CD8-positive, alpha-beta memory T cell (primary cell): ENCODE measurements at places on chromosomes 6 and 20. TPM values are rescaled to one million over a fixed set of nuclear protein-coding genes. Genes with fewer than 3 reads are reported as not detected.

The VSX1 gene
- total RNA-seq, result not detected

DNA sequence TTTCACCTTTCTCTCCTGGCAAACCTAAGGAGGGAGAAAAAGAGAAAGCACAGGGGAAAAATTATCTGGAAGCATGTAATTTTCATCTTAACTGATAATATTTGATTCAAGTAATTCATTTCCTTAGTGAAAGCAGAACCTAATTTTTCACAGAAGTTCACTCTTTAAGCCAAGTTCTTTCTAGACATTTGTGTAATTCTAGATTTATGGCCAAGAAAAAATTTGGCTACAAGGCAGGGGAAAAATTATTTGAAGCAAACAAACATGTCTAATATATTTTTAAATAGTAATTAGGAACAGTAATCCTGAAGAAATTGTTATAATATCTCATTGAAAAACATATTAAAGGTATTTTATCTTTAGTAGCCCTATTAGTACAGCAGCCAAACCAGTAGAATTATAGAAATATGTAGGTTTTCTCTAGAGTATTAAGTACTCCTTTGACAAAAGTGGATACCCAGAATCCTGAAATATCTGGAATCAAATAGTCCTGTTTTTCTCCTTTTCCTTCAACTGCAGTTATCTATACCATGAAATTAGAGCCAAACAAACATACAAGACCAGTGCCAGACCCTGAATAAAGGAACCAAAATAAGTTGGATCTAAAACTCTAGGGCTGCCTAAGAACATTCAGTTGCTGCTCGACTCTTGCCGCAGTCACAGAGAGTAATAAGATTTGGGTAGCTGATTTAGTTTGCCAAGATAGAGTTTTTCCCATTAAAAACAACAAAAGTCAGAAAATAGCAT is 116.5 kb downstream of the COL12A1 start:
- H3K27me3 ChIP-seq, result no peaks in the 10 kb centered on the region
- no peak overlapping the region for H3K27ac ChIP-seq
- DNase-seq, result no peak
- no peaks in the 10 kb centered on the region for H3K4me1 ChIP-seq

DNA sequence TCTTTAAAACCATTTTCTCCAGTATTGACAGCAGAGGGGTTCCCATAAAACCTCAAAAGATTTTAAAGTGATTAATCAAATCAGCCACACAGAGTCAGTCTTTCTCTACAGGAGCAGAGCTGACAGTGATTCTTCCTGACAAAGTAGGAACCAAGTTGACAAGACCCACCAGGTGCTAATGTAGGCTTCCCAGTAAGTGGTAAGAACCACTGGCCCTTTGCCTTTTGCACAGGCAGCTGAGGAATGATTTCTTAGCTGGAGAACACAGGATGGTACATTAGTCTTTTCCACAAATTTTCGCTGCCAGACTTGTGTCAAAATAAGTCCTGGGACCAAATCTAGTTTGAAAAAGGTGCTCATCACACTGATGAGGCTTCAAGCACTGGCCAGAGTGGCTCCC is 95.8 kb downstream of the ARMC2 start:
- no peaks in the 10 kb centered on the region for H3K36me3 ChIP-seq
- peaks cover 34% of the 10 kb centered on the region for H3K4me1 ChIP-seq
- no peaks in the 10 kb centered on the region for H3K27me3 ChIP-seq
- no peak for DNase-seq

DNA sequence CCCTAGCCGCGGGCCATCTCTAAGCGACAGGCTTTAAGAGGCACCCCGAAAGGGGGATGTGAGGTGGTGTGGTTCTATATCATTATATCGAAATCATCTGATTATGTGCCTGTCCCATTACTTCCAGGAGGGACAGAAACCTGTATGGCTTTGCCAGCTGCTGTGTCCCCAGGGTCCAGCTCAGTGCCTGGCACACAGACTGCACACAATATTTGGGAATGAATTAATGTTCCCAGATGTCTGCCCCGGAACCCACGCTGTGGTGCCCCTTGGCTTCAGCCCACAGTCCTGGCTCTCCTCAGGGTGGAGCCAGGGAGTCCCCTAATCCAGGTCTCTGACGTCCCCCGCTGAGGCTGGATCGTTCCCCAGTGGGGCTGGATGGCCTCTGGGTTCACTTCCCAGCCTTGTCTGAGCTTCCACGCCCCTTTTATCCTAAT is 8.9 kb upstream of the AHCY start:
- DNase-seq, result no peak
- H3K4me3 ChIP-seq, result no peak overlapping the region
- peaks cover 9% of the 10 kb centered on the region for H3K4me1 ChIP-seq
- H3K36me3 ChIP-seq, result no peaks in the 10 kb centered on the region
- peaks cover 7% of the 10 kb centered on the region for H3K27me3 ChIP-seq
- H3K27ac ChIP-seq, result no peak overlapping the region

The RNF182 gene
- not detected for total RNA-seq

- no peaks in the 10 kb centered on the region for H3K36me3 ChIP-seq
- no peak overlapping the region for H3K27ac ChIP-seq
- H3K4me3 ChIP-seq, result no peak overlapping the region
- H3K4me1 ChIP-seq, result no peaks in the 10 kb centered on the region
- H3K27me3 ChIP-seq, result no peaks in the 10 kb centered on the region
Observed at GRCh38 chr6:115838763-115839401, 221.8 kb downstream of the FRK start.
